ENCODE measurements at places on chromosomes 16 and 17.

DNA sequence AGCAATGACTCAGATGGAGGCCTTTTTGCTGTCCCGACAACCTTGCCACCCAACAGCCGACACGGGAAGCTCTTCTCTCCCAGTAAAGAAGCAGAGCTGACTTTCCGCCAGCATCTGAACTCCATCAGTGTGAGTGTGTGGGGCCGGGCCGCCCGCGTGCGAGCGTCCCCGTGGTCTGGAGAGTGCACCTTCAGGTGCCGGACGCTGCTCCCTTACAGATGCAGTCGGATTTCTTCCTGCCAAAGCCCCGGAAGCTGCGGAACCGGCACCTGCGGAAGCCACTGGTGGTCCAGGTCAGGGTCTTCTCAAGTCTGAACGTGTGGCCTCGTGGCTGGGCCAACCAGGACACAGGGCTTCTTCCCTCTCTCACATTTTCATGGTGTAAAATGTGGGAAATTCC lies 15.5 kb upstream of the JPT2 start:
- no peak for DNase-seq

GRCh38 chr16:73051961-73052360 lies 4.0 kb upstream of the ZFHX3 start:
- no peak for DNase-seq

DNA sequence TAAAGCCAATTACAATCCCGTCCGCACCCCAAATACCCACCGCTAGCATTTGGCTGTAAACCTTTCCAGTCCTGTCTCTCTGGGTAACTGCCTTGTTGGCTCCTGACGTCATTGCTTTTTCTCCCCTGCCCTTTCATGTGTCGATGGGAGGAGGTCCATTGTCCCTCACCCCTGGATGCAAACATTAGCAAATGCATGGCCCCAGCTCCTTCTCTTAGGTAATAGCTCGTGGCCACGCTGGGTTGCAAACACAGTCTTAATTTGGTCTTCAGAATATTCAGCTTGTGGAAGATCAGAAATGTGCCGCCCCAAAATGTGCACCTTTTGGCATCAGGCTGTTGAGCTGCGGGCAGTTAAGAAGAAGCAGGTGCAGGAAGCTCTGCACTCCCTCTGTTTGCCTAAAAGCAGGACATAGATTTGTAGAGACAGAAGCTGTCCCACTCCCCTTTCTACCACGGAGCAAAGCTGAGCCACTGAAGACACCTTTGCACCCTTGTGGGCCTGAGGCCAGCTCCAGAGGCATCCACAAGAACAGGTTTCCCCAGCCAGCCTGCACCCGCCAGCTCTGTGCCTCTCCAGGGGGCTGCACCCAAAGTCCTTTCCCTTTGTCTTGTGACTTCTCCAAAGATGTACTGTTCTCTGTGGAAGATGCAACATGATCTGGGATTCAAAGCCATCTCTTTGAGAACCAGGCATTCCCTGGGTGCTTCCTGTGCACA lies 127.3 kb downstream of the MGAT5B start:
- no peak for DNase-seq

- no peak for DNase-seq
These were observed 351.2 kb upstream of the DYNLRB2 start for GRCh38 chr16:80189476-80190175.

GRCh38 chr16:86059253-86060171 lies 160.6 kb downstream of the IRF8 start:
- no peak for DNase-seq

GRCh38 chr17:42676424-42677011 lies at the start of gene PLEKHH3:
Gene PLEKHH3, minus strand, starts transcription at chr17:42676994. Its CDS starts 431 bp downstream, at chr17:42676563.
- no peak for DNase-seq

DNA sequence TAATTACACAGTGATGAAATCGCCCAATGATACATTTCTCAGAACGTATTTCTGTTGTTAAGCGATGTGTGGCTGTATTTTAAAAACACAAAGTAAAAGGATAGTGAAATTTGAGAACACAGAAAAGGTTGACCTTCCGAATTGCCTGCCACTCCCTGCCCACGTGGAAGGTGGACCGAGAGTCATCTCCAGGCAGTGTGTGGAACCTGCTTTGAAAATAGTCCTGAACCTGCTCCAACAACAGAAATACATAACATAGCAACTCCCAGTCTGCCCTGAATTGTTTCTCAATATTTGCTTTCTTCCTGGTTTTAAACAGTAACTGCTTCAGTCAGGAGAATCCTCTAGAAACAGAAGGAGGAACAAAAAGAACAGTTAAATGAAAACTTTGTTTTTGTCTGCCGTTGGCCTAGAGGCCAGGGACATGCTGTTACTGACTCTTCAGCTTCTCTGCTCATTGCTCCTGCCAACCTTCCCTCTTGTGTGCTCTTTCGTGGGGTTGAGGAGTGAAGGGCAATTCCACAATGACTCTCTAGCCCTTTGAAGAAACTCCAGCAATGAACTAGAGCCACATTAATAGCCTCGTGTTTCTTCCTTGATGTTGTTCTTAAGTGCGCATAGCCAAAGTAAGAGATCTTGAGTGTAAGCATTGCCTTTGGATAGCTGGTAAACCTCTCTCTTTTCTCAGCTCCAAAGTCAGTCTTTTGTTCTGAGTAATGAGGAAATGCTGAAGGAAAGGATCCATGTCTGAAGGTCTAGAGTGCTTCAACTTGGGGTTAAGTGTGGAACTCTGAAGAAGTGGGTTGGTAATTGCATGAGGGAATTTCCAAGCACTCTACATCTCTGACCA lies 452.5 kb upstream of the CCL2 start:
- no peak for DNase-seq

DNA sequence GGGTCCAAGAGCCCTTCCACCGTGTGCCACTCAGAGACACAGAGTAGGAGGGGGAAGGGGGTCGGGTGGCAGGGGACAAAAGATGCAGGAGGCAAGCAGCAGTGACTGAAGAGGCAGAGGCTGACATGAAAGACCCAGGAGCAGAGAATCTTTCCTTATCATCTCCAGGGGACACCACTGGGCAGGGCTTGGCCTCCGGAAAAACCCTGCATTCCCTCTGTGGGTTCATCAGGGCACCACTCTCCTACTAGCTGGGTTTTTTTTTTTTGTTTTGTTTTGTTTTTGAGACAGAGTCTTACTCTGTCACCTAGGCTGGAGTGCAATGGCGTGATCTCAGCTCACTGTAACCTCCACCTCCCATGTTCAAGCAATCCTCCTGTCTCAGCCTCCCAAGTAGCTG lies 2.1 kb upstream of the STX4 start:
- no peak for DNase-seq

- no peak for DNase-seq
These were observed 5.2 kb upstream of the EIF1 start for GRCh38 chr17:41683441-41684007.

DNA sequence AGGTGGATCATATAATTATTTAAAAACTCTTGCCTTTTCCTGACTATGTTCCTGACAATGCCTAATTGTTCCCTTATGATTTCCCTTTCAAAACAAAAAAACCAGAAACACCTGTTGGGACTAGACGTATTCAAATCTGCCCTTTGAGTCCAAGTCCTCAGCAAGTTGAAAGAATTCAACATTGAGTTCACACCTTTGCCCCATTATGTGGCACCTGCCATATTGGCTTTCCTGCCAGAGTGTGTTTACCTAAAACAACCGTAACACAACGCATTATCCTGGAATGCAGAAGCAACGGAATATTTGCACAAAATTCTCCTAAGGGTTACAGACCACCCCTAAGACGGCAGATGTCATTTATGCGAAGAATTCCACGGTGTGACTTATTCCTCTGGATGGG lies 105.9 kb downstream of the ZFHX3 start:
- DNase-seq, result no peak

GRCh38 chr16:69039333-69039941 lies 66.0 kb upstream of the HAS3 start:
- peak; percentile 44 for DNase-seq

GRCh38 chr16:54286366-54287130 lies at the start of gene IRX3:
Gene IRX3, minus strand, starts transcription at chr16:54286787. Its CDS starts 737 bp downstream, at chr16:54286050.
- DNase-seq, result peak; percentile 86

GRCh38 chr17:82697808-82698064 lies 762 bp downstream of the RAB40B start:
- no peak for DNase-seq

DNA sequence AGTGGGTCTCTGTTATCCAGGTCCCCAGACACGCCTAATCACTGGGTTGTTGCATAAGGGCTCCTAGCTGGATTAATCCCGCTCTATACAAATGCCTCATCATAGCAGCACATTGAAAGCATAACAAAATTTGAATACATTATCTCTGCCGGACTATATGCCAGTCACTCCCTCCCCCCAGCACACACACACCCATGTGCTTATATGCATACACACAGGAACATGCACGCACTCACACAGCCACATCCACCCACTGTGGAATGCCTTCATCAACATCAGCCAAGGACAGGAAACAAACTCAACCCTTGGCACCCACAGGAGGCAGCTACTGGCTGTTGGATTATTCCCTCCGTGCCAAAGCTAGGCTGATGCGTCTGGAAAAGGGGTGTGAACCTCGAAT lies 3.5 kb upstream of the CDH13 start:
- DNase-seq, result no peak

- DNase-seq, result peak; percentile 30
These were observed 1.6 kb downstream of the CMIP start for GRCh38 chr16:81445966-81446906.

- DNase-seq, result no peak
These were observed 5.5 kb downstream of the TANGO6 start for GRCh38 chr16:68848786-68849185.

DNA sequence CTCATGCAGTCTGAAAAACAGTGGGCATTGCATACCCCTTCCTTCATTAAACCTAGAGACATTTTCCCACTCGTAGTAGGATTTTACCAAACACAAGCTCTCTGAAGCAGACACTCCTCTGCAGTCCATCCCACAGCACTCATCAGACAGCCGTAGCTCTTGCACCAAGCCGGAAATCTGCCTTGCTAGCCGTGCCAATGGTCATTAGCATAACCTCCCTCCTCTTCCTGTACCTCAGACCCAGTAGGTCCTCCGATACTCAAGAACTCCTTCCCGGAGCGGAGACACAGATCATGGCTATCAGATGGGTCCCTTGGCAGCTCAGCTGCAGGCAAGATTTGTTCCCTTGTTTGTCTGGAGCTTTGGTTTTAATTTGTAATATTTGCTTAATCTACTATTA lies 483.1 kb upstream of the PSMD7 start:
- DNase-seq, result no peak

DNA sequence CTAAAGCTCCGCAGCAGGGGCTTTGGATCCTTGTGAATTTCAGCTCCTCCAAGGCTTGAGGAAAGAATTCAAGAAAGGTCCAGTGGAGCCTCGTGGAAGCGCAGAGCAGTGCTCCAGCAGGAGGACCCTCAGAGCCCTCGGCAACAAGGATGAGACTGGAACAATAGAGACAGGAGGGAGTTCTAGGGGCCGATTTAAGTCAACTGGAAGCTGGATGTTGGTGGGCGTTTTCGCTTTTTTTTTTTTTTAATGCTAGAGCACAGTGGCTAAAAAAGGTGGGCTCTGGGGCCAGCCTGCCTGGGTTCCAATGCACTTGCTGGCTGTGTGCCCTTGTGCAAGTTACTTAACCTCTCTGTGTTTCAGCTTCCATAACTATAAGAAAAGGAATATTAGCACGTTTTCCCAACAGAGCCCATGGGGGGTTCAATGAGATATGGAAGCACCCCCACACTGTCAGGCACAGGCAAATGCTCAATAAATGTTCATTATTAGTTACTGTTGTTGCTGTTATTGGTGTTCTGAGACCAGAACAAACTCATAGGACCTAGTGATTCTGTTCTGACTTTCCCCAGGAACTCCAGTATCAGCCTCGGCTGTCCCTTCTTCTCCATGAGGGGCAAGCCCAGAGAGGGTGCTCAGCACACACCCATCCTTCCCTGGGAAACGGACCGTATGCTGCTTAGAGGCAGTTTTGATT lies 5.3 kb upstream of the CBX8 start:
- no peak for DNase-seq

- DNase-seq, result peak; percentile 8
These were observed 14.4 kb downstream of the GUCY2D start for GRCh38 chr17:8016632-8017424.

GRCh38 chr17:67322042-67322787 lies 44.2 kb downstream of the PSMD12 start:
- DNase-seq, result peak; percentile 85

Data from NCI-H524 (cell line).